Amniotic stem cell (primary cell): ENCODE measurements at places on chromosomes 11 and 22.

DNA sequence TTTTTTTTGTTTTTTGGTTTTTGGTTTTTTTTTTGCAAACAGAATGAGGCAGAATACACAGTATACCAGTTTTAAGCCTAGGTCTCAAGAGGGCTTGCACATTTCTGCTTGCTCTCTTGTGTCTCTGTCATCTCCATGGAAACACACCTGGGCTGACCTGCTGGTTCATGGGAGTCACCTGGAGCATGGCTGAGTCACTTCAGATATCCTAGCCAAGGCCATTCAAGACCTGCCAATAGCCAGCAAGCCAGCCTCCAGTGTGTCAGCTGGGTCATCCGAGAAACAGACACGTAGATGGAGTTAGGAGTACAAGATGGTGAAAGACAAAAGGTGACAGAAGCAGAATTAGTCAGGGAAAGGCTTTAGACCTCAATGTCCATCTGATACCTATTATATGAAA lies 124.2 kb upstream of the SEZ6L start:
- DNase-seq = no peak

GRCh38 chr22:33400061-33400840 lies 342.1 kb upstream of the SYN3 start:
- no peak for DNase-seq

DNA sequence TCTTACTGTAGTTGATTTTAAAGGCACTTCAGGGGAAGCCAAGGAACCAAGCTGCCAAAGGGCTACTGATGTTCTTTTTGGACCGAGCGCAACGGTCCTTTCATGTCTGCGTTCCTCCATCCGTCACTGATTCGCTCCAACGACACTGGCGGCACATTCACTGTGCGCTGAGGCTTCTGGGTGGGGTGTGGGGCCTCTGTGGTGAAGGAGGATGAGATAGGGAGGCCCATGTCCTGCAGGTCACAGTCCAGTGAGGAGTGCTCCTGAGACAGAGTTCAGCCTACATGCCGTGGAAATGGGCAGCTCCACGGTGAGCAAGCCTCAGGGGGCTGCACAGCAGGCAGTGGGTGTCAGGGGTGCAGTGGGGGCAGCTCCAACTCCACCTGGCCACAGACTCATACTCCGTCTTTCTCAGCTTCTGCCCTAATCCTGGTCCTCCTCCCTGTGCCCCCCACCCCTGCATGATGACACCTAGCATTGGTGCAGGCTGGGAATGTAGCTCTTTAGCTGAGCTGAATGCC lies 87.8 kb upstream of the SHANK2 start:
- no peak for DNase-seq

- no peak for DNase-seq
These were observed 37.1 kb upstream of the OLFML1 start for GRCh38 chr11:7448201-7448600.

GRCh38 chr11:64536396-64536941 lies 54.6 kb upstream of the SLC22A12 start:
- DNase-seq = no peak
